ENCODE measurements at places on chromosomes 3 and 15.

GRCh38 chr3:173502983-173503568 is 105.5 kb downstream of the NLGN1 start:
- DNase-seq: no peak

GRCh38 chr15:88908697-88909621 is 4.2 kb downstream of the MFGE8 start:
- no peak for DNase-seq

DNA sequence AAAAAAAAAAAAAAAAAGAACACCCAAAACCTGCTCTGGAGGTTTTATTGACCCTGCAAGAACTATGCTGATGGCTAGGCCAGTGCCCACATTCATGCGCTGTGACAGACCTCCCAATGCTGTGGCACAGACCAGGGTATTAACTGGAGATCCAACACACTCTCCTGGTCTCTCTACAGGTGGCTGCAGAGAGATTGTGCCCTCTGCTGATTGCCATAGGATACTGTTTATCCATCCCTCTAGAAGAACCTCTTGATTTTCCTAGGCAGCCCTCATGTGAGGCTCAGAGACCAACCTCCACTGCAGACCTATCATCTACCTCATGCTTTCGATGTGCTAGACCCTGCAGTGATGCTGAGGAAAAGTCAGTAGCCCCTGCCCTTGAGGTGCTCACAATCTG is 125.5 kb upstream of the TRIM42 start:
- no peak for DNase-seq

DNA sequence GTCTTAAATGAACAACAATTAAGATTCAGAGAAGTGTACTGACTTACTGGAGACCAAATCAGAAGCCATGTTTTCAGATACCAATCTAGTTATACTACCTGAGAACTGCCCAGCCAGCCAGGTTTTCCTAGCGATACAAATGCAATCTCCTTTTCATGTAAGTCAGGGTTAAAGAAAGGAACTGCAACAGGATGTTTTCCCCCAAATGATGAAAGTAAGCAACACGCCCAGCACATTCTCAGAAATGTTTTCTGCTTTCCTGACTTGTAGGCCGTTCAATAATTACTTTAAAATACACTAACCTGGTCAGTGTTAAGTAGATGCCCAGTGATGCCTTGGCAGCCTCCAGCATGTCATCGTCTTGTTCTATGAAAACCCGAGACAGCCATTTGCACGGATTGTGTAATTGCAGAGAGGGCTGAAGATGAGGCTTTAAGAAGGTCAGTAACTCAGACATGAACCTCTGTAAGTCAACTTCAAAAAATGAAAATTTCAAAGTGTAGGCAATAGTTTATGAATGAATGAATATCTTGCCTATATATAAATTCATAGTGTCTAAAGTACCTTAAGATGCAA is 30.3 kb downstream of the LINS1 start:
- no peak for DNase-seq

DNA sequence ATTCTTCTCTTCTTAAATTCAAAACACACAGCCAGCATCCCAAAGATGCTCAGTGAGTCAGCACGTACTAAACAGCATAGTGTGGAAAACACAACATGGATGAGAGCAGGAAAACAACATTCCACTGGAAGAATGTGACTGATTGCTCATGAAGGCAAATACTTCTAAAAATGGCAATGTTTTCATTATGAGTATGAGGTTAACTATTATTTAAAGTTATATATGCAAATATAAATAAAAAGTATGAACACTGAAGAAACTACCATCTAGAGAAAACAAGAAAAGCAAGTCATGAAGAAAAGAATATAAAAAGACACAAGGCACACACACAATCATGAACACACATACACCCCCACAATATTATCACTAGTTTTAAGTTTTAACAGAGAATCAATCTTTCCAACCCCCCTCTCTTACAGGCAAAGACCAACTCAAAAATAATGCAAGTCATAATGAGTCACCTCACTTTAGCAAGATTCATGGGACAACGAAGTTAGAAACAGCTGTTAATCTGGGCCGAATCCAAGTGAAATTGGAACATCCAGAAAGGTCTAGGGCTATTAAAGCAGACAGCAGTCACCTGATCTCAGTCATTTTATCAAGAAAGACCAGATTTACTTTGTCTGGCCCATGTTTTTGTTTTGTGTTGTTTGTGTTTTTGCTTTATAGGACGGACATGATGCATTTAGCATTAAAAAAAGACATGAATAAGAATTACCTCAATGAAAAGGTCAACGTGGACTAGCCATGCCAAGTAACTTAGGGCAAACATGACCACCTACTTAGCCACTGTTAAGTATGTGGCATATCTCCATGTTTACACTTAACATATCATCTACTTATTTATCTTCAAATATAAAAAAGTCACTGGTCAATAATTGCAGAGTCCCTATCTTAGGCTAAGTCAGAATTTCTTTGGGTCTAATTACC is 18.1 kb downstream of the GBE1 start:
- no peak for DNase-seq

DNA sequence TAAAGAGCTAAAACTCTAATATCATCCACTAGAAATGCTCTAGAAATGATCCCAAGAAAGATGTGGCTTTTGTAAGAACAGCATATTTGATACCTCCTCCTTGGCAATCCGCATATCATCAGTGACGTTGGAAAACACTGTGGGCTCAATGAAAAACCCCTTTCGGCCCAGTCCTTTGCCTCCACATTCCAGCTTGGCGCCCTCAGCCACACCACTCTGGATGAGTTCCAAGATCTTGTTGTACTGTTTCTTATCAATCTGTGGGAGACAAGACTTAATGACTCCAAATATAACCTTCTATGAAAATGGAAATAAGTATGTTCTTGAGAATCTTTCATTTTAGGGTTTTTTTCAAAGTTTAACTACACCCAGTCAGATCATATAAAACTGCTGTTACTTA is 103.6 kb downstream of the ALDH1A2 start:
- DNase-seq: no peak

DNA sequence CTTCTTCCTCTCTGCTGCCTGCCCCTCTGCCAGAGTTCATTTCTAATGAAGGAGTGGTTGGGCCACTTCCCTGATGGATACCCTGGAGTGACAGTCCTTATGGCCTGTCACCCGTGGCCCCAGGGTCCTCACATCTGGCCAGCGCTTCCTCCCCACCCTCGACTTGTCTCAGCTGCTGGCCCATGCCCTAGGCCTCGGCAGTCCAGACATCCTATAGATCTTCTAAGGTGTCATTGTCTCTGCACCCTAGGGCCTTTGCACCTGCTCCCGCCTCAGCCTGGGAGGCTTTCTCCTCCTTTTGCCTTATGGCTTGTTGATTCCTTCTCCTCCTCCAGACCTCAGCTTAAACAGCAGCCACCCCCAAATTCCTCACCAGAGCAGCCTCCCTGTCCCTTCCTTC is 181.0 kb downstream of the NSMCE3 start:
- DNase-seq: no peak

DNA sequence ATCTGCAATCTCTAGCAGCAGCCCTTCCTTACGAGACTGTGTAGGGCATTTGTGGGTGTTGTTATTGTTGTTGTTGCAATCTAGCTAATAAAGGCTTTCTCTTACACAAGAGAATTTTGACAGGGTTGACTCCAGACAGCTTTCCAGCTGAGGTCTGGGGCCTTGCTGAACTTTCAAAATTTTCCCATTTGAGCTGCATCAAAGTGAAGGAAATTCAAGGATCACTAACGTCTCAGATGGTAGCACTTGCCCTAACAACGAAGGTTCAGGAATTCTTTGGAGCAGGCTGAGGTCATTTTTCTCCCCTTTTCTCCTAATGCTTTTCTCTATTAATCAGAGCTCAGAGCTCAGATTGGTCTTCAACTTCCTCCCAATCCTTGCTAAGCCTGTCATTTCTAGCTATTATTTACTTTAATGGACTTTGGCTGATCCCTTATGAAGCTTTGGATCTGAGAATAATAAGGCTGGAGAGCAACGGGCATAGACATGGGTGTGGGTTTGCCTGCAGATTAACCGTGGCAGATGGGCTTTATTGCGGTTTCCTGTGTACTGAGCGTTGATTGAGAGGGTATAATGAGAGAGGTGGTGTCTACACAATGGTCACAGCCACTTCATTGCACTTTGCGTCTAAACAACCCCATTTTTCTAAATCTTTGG is 614.0 kb upstream of the AGTR1 start:
- DNase-seq: no peak

DNA sequence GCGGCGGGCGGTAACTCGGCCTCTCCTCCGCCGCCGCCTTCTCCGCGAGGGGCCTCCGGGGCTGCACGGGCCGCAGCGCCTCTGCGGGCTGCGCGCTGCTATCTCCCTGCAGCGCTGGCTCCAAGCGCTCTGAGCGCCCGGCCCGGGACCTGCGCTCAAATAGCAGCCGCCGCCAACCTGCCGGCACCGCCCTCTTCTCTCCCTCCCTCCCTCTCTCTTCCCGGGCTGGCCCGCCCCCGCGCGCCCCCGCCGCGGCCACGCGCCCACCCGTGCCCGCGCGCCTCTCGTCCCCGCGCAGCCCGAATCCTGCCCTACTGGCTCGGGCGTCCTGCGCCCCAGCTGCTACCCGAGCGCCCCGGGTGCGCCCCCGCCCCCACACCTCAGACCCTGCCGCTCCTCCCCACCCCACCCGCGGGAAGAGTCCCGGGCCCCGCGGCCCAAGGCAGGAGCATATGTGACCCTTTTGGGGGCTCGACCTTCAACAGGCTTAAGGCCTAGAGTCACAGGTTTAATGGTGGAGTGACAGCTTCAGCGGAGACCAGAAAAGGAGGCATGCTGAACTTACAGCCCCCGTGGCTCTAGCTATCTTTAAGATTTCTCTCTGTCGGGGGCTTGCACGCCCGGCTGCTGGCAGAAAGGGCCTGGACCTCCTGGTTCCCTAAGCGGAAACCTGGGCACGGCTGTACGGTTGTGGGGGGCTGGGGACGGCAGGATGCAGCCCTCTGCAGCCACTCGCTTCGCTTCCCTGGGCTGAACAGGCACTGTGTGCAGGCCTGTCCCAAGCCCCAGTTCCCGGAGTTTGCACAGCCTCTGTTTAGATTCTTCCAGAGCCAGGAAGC is at the start of gene CACNA2D2:
Gene CACNA2D2 (minus strand): TSS at position 131 of the 839 bp plus-strand sequence. CDS start 211 bp downstream, outside the sequence.
- DNase-seq: peak; percentile 37

DNA sequence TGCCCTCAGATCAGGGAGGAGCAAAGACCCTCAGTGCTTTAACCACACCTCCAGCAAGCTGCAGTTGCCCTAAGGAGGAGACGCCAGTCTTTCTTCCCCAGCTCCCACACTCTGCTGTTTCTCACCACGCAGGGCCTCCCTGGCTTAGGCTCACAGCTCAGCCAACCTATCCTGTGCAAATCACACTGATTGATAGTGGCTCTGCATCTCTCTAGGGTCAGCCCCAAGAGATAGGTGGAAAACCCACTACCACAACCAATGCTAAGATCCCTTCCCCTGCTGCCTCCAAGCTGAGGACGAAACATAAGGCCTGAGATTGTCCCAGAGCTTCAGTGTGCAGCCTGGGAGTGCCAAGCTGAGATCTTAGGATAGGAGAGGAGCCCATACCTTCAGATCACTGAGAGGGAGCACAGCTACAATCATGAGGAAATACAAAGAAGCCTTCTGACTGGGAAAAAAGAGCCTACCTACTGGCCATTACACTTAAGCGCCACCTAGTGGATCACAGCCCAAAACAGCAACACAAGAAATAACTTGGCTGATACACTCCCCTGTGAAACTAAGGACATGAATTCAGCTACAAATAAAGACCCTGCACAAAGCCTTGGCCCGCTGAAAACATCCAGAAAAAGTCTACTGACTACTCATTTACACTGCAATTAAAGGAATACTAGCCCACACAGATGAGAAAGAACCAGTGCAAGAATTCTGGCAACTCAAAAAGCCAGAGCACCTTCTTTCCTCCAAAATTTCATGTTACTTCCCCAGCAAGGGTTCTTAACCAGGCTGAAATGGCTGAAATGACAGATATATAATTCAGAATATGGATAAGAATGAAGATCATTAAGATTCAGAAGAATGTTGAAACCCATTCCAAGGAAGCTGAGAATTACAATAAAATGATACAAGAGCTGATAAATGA is 271.5 kb upstream of the DCBLD2 start:
- no peak for DNase-seq

GRCh38 chr15:33923446-33923845 is 44.9 kb upstream of the CHRM5 start:
- DNase-seq: no peak

GRCh38 chr3:39350714-39351113 is 21.2 kb downstream of the CCR8 start:
- DNase-seq: no peak

- DNase-seq: no peak
These were observed 3.5 kb downstream of the CHD2 start for GRCh38 chr15:92903631-92903965.

- DNase-seq: no peak
These were observed 10.8 kb upstream of the GRIP2 start for GRCh38 chr3:14550651-14551611.

DNA sequence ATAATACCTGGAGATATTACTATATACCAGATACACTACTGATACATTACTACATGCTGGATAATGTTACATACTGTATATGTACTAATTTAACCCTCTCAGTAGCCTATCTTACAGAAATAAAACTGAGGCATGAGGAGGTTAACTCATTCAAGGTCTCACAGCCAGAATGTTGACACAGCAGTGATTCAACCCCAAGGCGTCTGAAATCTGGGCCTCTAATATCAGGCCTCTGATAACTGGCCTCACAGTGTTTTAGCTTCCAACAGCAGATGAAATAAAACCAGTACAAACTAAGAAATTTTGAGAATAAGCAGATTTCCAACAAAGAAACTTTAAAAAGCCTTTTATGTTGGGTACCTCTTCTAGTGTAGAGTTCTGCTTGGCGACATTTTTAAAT is 23.4 kb downstream of the DZIP1L start:
- no peak for DNase-seq

- DNase-seq: no peak
These were observed 4.7 kb upstream of the DNASE1L3 start for GRCh38 chr3:58215317-58216025.

GRCh38 chr15:85000189-85000864 is 18.7 kb downstream of the PDE8A start:
- DNase-seq: no peak

- DNase-seq: no peak
These were observed 95.1 kb downstream of the ATP1B3 start for GRCh38 chr3:141971571-141971970.

DNA sequence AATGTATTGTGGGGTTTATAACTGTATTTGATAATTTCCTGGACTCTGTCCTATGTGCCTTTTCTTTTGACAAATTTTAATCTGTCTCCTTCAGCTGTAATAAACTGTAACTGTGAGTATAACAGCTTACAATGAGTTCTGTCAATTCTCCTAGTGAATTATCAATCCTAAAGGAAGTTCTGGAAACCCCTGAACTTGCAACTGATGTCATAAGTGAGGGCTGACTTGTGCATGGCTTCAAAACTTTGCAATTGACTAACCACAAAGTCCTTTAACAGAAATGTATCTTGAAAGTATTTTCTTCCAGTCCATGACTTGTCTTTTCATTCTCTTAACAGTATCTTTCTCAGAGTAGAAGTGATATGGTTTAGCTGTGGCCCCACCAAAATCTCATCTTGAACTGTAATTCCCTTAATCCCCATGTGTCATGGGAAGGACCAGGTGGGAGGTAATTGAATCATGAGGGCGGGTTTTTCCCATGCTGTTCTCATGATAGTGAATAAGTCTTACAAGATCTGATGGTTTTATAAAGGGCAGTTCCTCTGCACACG is 108.3 kb downstream of the TFDP2 start:
- DNase-seq: no peak

Measured in naive B cell (primary cell).